NCI-H526 treated with DMSO at 0.1 percent for 48 hours (cell line): ENCODE measurements at places on chromosomes 7 and 10.

DNA sequence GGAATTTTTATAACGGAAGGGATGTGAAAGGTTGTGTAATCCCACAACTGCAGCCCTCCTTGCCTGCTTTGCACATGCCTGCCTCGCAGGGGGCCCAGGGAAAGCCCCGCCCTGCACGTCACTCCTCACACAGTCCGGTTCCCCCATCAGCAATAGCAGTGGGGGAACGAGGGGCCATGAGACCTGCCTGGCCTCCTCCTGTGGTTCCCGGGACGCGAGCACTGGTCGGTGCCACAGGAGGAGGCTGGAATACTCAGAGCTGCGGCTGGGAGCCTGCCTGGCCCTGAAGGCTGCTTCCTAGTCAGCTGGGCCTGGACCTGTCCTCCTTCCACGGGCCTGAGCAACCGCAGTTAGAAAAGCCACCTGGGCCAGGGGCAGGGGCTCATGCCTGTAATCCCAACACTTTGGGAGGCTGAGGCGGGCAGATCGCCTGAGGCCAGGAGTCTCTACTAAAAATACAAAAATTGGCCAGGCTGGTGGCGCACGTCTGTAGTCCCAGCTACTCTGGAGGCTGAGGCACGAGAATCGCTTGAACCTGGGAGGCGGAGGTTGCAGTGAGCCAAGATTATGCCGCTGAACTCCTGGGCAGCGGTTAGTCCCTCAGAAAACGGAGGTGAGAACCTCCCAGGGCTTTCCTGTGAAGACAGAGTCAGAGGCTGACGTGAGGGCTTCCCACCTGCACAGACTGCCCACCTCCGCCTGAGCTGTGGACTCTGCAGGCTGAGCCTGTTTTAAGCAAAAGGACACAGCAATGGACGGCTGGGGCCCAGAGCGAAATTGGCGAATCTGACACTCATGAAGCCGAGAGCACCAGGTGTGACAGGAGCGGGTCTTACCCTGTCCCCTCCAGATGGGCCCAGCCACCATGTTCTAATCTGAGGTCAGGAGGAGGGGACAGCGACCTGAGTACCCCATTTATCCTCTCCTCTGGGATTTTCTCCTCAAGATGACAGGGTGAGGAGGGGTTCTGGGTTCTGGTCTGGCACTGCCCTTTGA is 52.9 kb downstream of the VIPR2 start:
- DNase-seq: no peak

DNA sequence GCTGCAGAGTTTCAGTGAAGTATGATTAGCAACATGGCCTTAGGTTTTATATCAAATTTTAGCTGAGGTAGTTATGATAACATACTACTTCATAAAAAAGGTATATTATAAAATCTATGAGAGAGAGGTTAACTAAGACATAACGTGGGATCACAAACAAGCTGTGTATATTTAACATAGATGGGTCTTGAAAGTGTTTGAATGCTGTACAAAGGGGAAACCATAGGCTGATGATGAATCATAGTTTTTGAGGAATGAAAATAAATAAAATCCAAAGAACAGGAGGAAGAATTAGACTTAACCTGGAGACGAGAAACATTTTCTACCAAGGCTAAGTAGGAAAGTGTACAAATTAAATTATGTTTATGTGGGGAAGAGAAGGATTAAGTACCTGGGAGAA is 119.0 kb downstream of the GNAI1 start:
- no peak for DNase-seq

DNA sequence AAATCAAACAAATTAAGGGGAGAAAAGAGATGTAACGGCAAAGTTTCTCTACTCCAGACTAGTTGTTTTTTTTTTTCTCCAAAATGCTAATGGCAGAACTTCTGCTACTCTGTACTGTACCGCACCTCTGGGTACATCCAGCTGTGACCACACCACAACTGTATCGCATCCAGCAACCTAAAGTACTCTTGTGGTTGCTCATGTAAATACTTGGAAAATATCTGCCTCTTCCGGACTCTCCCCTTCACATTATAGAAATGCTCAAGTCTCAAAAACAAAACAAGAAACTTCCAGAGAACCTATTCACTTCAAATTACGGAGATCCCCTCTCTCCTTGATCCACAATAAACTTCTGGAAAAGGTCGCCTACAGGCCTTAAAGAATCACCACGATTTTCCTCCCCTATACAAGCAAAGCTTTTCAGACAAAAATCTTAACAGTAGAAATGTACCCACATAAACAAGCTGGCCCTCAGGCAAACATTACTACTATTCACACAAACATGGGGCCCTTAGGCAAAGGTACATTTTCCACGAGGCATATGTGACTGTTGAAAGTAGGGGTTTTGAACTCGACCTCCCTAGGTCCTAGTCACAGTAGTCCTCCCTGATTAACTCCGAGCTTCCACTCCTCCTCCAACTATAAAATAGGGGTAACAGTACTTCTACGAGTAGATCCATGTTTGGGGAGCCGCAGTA is 222.9 kb upstream of the MKLN1 start:
- DNase-seq: no peak

- peak; percentile 72 for DNase-seq
These were observed 282.1 kb downstream of the KCND2 start for GRCh38 chr7:120554960-120555571.

DNA sequence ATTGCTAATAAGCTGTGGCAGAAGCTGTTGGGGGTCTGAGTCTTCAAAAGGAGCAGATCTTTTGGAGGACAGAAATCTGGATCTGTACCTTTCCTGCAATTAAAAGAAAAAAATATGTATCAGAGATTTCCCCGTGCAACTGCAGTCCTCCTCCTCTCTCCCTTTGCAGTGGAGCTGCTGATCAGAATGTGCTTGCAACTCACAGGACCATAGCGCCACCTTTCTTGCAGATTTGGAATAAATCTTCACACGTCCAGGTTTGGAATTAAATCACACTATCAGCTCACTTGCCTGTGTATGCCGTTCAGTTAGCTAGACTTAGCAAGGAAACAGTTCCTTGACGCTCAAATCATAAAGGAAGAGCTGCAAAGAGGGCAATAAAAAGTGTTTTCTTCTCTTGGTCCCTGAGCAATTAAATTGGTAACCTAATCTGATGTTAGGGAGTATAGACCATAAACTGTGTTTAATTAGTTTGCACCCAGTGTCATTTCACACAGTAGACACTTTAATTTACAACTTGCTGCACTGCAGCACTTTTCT is 77.4 kb downstream of the PON1 start:
- peak; percentile 77 for DNase-seq

DNA sequence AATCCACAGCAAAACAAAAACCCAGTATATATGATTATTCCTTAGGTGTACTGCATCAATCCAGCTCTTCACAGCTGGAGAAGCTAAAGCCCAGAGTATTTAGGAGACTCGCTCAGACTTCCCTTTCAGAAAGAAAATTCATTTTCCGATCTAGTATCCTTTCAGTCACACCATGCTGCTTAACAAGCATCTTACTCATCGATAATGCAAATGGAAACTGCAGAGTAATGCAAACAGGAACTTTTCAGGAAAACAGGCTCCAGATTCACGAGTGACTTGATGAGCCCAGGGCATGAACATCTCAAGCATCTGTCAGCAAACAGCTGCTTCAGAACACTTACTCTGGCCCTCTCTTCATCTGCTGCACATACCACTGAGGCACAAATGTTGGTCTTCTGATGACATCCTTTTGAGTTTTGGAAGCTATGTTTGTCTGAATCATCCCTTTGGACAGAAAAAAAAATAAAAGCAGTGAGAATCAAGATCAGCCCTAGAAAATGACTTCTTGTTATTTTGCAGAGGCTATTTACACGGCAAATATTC is 24.9 kb upstream of the ZC3HAV1L start:
- DNase-seq: no peak

DNA sequence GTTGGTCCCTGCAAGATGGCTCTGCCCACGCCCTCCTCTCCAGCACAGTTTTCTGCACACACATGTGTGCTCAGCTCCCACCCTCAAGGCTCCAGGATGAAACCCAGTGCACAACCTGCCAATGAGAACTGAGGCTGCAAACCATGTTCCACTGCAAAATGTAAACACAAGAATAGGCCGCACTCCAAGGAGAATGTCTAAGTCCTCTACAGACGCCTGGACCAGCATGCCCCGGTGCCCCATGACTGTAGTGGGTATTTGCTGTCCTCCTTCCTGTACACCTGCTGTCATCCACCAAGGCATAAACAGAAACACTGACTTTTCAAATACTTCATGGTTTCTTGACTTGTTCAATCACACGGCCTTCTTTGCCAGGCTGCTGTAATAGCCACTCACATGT is 72.6 kb downstream of the COBL start:
- DNase-seq: no peak

DNA sequence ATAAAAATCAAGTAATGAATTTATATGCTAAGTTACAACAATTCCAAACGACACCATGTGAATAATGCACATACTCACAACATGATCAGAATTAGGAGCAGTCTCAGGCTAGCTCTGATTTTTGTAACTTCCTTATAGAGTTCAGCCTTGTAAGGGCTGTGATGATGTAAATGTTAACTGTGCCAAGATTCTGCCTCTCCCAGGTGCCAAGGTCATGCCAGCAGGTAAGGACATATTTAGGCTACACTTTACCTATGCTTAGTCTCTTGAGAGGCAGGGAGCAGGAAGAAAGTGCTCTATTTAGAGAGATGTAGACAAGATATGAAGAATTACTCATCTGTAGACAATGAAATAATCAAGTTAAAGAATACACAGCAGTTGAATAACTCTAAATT is 53.6 kb upstream of the AGR3 start:
- DNase-seq: no peak

GRCh38 chr7:49243521-49243920 is 319.2 kb downstream of the CDC14C start:
- DNase-seq: no peak

DNA sequence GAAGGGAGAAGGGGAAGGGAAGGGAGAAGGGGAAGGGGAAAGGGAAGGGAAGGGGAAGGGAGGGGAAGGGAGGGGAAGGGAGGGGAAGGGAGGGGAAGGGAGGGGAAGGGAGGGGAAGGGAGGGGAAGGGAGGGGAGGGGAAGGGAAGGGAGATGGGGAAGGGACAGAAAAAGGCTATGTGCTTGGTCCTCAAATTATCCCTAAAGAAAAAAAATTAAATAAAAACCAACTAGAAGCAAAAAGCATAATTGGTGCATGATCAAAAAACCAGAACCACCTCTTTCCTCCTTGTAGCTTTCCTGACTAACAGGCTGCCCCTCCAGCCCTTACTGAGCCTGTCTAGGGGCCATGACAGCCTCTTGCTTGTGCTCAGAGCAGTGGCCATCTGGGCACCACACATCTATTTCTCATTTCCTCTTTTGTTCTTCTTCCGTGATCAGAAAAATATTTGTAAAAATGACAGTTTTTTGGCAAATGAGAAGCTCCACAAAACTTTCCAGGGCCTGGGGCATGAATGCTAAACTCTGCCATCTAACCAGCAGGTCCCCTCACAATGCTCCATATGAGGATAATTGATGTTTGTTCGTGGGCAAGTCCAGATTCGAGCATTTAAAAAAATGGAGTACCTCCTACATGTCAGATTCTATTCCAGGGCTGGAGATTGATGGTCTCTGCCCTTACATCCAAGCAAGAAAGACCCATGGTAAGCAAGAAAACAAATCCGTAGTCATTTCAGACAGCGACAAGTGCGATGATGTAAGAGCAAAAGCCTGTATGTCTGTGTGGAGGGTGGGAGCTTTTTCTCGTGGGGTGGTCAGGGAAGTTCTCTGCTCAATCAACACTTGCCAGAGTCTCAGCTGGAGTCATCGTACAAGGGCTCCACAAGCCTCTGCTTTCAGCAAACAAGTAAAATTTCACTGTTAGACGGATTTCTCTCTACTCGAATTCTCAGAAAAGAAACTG is 320.9 kb downstream of the WDR11 start:
- no peak for DNase-seq

- no peak for DNase-seq
These were observed 39.0 kb upstream of the RASGEF1A start for GRCh38 chr10:43305876-43306275.

- DNase-seq: no peak
These were observed 23.9 kb upstream of the SPAM1 start for GRCh38 chr7:123901101-123901500.

DNA sequence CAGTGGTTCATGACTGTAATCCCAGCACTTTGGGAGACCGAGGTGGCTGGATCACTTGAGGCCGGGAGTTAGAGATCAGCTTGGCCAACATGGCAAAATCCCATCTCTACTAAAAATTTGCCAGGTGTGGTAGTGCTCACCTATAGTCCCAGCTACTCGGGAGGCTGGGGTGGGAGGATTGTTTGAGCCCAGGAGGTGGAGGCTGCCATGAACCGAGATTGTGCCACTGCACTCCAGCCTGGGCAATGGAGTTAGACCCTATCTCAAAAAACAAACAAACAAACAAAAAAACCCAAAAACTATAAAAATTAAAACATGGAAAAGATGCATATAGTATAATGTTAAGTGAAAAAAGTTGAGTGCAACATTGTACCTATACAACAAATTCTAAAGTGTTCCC is 81.4 kb downstream of the AKR1D1 start:
- no peak for DNase-seq

- DNase-seq: no peak
These were observed 60.0 kb downstream of the CHN2 start for GRCh38 chr7:29254591-29254990.

DNA sequence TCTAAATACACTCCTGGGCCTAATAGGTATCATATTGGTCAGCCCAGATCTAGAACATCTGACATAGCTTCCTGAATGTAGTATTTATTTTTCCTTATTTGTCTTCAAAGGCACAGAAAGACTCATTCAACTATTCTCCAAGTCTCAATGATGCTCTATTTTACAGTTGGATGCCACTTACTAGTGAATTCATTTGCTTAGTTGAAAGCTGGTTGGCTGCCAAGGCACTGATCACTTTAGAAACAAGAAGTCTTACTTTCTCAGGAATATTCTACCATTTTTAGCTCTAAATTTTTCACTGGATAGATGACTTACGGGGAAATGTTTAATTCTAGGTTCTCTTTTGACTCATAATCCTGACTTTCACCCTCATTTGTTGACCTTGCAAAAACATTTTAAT is 863.4 kb downstream of the SORCS1 start:
- DNase-seq: no peak

DNA sequence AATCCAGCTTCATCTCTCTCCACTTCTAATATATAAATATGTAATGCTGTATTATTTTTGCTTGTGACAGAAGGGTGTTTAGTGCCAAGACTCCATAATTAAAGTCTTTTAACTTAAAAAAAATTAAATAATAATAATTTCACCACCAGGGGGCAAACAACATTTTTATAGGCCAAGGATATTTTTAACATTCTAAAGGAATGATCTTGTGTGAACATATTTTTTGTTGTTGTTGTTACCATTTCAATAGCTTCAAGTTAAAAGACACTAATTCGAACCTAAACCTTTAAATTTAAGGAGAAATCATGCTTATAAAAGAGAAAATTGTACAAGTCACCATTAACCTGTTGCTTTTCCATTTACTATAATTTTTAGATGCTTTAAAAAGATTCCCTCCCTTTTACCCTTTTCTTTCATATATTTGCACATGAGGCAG is 7.5 kb upstream of the DNAJC1 start:
- DNase-seq: no peak

- DNase-seq: no peak
These were observed 81.6 kb downstream of the PRKAG2 start for GRCh38 chr7:151795168-151795811.

GRCh38 chr7:117401293-117402002 is 25.8 kb downstream of the ASZ1 start:
- DNase-seq: no peak

- no peak for DNase-seq
These were observed 185.6 kb downstream of the ZNF248 start for GRCh38 chr10:37671802-37672201.
